ENCODE measurements at places on chromosomes 16 and 17.

- DNase-seq, result no peak
Measured at GRCh38 chr16:27345201-27345600, 31.4 kb downstream of the IL4R start.

DNA sequence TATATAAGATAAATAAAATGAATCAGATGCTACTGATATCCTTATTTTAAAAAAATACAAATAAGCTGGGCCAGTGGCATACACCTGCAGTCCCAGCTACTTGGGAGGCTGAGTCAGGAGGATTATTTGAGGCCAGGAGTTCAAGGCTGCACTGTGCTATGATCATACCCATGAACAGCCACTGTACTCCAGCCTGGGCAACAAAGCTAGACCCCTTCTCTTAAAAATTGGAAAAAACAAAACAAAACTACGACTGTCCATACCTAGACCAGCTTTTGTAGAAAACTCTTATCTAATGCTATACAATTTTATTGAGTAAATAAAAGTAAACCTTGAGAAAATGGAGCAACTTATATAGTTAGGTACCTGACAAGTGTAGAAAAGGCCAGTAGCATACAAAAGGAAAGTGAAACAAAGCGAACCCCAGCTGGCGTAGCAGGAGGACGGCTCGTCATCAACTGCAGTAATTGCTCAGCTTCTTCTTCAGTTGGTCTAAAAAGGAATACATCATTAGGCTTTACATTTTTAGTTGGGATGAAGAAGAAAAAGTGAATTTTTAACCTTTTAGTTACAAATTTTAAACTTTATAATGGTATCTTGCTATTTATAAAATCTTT, 23.6 kb downstream of the INTS2 start:
- DNase-seq, result no peak

DNA sequence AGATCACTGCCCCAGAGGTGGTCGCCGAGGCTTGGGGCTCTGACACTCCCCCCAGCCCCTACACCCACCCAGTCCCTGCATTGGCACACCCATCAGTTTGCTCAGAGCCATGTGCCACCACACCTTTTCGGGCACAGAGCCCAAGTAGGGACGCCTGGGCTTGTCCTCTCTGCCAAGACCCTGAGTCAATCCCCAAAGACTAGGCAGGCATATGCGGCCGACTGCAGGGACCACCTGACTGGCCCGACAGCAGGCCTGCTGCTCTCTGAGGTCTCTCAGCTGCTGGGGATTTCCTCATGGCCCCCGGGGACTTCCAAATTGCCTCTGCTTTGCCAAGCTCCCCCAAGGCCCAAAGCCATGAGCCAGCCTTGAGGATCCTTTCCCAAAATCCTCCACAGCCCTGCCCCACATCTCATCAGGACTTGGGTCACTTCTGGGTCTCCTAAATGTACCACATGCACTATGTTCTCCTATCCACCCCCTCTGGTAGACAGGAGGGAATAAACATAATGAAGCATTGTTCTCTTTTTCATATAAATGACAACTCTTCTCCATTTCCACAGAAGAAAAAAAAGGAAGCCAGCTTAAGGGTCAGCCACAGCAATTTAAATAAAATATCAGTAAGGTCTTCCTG, 30.6 kb downstream of the MYO18A start:
- DNase-seq, result no peak

- DNase-seq, result no peak
Measured at GRCh38 chr16:86320237-86320595, 190.1 kb upstream of the FOXF1 start.

DNA sequence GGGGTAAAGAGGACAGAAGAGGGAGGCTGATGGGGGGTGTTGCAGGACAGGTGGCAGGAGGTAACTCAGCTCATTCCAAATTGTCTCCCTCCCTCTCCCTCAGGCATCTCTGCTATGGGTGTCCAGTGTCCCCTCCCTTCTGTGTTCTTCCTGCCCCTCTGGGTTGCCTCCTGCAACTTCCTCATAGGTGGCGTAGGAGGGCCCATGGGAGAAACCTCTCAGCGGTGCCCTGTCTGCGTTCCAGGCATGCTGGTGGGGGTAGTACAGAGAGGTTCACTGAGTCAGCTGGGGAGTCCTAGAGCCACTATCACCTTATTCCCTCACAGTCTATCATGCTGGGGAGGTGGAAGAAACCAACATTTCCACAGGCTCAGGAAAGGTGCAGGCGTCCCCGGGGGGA, 14.7 kb upstream of the ODF4 start:
- no peak for DNase-seq

- peak; percentile 52 for DNase-seq
Measured at GRCh38 chr17:42193969-42194899, at the start of gene GHDC. Gene GHDC, minus strand, starts transcription at chr17:42194494. Its CDS starts 913 bp downstream, at chr17:42193581.

GRCh38 chr16:79402356-79402755, 198.2 kb downstream of the MAF start:
- DNase-seq, result no peak

GRCh38 chr16:75019007-75019406, 20.2 kb downstream of the ZNRF1 start:
- DNase-seq, result no peak

GRCh38 chr17:75010683-75011400, 1.6 kb upstream of the MRPL58 start:
- no peak for DNase-seq

DNA sequence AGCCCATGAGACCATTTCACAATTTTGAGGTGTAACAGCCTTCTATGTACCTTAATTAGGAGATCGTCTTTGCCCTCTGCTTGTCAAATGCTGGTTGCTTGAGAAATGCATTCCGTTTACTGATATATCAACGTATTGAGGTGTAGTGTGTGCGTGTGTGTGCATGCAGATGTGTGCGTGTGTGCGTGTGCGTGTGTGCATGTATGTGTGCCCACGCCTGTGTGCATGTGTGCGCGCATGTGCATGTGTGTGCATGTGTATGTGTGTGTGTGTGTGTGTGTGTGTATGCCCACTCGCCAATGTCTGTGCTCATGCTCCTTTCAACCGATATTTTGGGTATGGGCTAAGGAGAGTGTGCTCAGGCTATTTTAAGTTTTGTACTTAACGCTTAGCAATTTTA, 81.5 kb upstream of the ZFHX3 start:
- no peak for DNase-seq

DNA sequence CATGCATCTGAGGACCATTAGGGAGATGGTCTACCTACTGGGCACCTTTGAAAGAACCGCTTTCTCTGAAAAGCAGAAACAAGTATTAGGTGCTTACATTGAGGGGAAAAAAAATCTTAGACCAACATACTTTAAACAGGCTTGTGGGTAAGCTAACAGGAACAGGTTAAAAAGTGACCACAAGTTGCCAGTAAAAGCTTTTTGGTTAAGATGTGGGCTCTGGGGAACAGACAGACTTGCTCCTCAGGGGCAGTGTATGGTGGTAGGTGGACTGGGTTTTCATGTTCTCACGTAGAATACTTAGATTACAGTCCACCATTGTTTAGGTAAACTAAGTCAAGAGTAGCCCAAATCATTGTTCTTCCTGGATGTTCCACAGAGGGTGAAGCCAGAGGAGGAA, 41.2 kb downstream of the REXO5 start:
- DNase-seq, result no peak

DNA sequence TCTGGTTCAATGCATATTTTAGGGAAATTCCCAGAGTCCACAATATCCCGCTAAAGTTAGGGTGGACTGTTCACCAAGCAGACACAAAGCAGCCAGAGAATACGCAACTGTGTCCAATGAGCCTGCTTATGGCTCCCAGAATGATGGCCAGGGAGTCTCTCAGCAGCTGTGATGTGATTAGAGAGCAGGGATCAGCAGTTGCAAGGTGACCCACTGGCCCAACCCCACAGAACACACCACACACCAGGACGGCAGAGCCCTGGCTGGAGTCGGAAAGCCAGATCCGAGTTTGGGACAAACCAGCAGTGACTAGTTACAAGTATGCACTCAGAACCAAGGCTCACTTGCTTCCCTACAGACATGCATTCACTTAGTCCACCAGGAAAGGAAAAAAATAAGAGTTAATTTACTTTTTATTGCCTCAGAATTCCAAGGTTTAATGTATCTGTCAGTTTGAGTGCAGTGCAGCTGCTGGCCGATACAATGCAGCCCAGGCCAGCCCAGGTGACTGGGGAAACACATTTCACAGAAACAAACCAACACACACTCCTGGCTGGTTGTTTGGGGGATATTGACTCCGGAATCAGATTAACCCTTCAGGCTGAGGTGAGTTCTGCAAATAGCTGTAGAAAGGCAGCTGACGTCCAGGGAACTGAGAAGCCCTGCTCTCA, 121.7 kb downstream of the HIC1 start:
- no peak for DNase-seq

DNA sequence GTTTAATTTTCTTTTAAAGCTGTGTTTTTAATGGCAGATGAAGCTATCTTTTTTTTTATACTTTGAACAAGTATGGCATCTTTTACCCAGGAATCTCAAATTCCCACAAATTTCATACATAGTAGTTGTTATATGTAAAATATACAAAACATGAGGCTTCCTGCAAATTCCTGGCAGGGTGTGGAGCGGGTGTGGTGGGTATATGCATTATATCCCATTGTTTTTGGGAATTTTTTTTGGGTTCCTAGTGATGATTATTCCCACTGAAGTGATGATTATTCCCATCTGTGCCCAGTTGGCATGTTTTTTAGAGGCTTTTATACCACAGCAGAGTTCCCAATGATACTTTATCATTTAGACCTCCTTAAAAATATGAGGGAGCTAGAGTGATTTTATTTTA, 320.4 kb downstream of the ZFHX3 start:
- no peak for DNase-seq

DNA sequence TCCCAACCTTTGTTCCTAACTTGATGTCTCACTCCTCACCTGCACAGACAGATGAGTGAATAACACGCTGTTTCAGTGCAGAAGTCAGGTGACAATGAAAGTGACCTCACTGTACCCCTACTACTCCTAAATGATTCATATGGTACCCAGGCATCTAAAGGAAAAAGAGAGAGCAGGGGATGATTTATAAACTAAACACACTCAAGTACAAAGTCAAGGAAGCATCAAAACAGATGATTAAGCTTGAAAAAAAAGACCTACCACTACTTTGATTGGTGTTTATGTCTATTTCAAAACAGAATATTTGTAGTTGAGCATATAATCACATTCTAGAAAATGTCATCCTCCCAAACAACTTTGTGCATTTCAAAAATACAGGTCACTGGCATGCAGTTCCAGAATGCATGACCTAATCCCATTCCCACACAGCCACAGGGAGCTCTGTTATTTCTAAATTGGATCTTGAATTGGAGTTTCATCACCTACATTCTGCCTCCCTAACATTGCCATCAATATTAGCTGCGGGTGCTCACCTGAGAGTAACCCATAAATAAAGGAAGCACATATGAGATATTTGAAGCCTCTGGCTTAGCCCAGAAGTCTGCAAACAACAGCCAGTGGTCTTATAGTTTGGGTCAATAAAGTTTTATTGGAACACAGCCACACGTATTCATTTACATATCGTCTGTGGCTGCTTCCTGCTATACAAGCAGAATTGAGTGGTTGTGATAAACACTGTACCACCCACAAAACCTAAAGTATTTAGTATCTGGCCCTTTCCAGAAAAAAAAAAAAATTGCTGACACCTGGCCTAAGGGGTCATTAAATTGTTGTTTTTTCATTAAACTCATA, 14.0 kb downstream of the HS3ST3A1 start:
- DNase-seq, result no peak

DNA sequence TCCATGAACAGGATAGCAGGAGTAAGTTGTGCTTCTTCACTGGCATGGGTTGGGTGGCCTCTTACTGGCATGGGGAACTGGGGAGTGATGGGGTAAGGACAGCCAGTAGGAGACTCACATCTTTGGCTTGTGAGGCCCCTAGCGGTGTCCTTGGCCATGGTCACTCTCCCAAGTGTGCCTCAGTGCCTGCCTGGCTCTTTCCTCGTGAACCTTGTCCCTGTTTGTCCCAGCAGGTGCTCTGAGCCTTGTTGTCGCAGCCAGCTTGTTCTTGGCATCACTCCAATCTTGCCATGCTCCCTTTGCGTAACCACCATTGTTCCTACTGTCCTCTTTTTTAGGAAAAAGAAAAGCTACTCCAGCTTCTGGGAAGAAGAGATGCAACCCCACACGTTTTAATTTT, 53.6 kb upstream of the SDK2 start:
- no peak for DNase-seq

GRCh38 chr16:61617219-61617783, 418.9 kb downstream of the CDH8 start:
- no peak for DNase-seq

DNA sequence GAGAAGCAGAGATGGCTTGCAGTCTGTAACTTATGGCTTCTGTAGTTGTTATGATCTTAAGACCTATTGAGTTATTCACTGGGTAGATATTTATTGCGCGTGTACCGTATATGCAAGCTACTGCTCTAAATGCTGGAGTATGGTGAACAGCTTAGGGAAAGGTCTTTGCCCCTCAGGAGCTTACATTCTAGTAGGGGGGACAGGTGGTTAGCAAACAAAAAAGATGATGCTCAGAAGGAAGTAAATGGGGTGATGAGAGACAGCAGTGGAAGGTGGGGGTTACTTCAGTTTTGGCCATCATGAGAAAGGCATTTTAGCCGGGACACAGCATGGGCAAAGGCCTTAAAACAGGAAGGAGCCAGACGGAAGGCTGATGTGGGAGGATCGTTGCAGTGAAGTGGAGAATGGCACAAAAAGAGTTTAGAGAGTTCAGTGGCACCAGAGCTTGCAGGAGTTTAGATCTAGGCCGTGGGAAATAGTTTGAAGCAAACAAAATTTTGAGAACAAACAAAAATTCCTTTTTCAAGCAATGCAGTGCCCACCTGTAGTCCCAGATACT, 2.1 kb downstream of the ARMC7 start:
- no peak for DNase-seq

Data from NCI-H1436 treated with DMSO at 0.1 percent for 48 hours (cell line).